Karpas-422 (cell line): ENCODE measurements at places on chromosomes 4 and X.

DNA sequence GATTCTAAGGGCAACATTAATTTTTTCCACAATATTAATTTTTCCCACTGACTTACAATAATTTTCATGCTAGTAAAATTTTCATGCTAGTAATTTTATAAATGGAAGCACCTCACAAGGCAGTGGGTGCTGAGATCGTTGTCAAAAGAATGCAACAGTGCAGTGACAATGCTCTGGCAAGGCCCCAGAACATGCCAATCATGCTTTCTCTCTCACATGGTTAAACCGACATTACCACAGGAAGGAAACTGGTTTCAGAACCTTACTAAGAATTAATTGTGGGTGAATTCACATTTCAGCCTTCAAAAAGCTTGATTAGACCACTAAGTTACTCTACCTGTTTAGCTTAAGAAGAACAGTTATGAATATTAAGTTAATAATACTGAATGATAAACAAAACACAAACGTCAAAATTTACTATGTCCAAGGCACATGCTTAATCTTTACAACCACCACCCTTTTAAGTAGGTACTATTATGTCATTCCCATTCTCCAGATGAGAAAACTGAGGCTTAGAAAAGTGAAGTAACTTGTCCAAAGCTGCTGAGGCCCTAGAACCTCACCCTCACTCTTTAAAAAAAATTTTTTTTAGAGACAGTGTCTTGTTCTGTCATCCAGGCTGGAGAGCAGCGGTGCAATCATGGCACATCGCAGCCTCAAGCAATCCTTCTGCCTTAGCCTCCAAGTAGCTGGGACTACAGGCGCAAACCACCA is 10.0 kb upstream of the OPHN1 start:
- H3K36me3 ChIP-seq: no peaks in the 10 kb centered on the region
- no peak overlapping the region for H3K27ac ChIP-seq
- no peak for DNase-seq
- H3K27me3 ChIP-seq: no peaks in the 10 kb centered on the region
- H3K4me1 ChIP-seq: no peaks in the 10 kb centered on the region

- no peak overlapping the region for H3K27ac ChIP-seq
- DNase-seq: no peak
- no peaks in the 10 kb centered on the region for H3K4me1 ChIP-seq
- H3K27me3 ChIP-seq: no peaks in the 10 kb centered on the region
Observed at GRCh38 chrX:47226531-47227333, 6.1 kb upstream of the USP11 start.

DNA sequence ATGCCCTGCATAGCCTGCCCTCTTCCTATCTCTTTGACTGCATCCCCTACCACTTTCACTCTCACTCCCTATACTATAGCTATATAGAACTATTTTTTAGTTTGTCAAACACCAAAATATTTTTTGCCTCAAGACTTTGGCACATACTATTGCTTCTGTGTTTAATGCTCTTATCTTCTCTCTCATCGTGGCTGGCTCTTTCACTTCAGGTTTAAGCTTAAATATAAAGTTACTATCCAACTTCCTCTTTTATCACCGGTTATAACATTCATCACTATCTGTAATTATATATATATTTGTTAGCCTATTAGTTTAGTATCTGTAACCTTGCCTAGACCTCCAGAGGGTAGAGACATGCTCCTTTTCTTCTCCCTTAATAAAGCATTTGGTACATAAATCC is 11.5 kb upstream of the HMGB2 start:
- no peaks in the 10 kb centered on the region for H3K4me1 ChIP-seq
- no peak overlapping the region for H3K4me3 ChIP-seq
- no peaks in the 10 kb centered on the region for H3K36me3 ChIP-seq
- H3K27me3 ChIP-seq: no peaks in the 10 kb centered on the region

GRCh38 chr4:112119353-112119783 is 25.9 kb upstream of the FAM241A start:
- H3K27me3 ChIP-seq: no peaks in the 10 kb centered on the region
- H3K27ac ChIP-seq: no peak overlapping the region
- no peak overlapping the region for H3K4me3 ChIP-seq
- no peak for DNase-seq

DNA sequence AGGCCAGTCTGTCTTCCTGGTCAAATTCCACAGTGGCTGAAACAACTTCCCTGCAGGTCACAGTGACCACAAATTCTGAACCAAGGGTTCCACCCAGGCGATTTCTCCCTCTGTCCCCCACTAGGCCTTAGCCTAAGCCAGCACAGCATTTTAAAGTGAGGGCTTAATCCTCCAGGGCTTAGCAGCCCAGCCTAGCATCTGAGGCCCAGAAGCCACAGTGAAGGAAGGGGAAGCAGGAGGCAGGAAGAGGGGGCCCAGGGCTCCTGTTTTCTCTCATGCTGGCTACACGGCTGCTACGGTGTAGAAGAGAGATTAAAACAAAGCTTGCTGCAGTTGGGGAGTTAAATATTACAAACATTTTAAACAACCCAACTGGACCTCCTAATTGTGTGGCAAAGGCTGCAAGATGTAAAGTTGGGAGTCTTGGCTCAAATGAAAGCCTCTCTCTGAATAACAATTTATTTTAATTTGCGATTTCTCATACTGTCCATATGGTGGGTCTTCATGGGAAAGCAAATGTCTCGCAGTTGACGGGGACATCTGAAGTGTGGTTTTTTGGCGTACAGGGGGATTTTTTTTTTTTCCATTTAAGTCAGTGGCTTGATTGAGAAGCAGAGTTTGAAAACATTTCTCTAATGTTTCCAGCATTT is 170.8 kb upstream of the RAI2 start:
- H3K36me3 ChIP-seq: no peaks in the 10 kb centered on the region
- H3K27ac ChIP-seq: no peak overlapping the region
- DNase-seq: no peak
- H3K27me3 ChIP-seq: no peaks in the 10 kb centered on the region
- no peak overlapping the region for H3K4me3 ChIP-seq

GRCh38 chrX:374596-374995 is 12.1 kb downstream of the PPP2R3B start:
- no peak overlapping the region for H3K27ac ChIP-seq
- peaks cover 36% of the 10 kb centered on the region for H3K4me1 ChIP-seq
- no peak overlapping the region for H3K4me3 ChIP-seq
- no peaks in the 10 kb centered on the region for H3K36me3 ChIP-seq
- no peak for DNase-seq

- H3K4me1 ChIP-seq: no peaks in the 10 kb centered on the region
- no peaks in the 10 kb centered on the region for H3K27me3 ChIP-seq
- H3K36me3 ChIP-seq: no peaks in the 10 kb centered on the region
- no peak for DNase-seq
- no peak overlapping the region for H3K4me3 ChIP-seq
Observed at GRCh38 chr4:141126769-141127168, 6.5 kb downstream of the RNF150 start.

- H3K4me3 ChIP-seq: no peak overlapping the region
- H3K36me3 ChIP-seq: 0 out of 2 replicates have a peak, but pooled peaks cover 8% of the 10 kb centered on the region
- H3K4me1 ChIP-seq: peaks cover 29% of the 10 kb centered on the region
- H3K27ac ChIP-seq: no peak overlapping the region
- H3K27me3 ChIP-seq: no peaks in the 10 kb centered on the region
Observed at GRCh38 chr4:52655506-52655905, 3.6 kb downstream of the USP46 start.

DNA sequence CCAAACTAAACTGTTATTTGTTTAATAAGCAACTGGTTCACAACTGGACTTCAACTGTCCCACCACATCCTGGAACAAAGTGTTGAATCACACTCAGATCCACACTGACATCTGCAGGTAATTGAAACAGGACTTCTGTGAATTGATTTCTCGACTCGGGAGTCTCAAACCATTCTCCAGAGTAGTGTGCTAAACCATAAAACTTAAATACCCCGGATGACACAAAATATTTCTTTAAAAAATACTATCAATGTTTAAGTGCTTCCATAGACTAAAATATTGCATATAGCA is 95.4 kb upstream of the PLAC1 start:
- no peak overlapping the region for H3K4me3 ChIP-seq
- no peaks in the 10 kb centered on the region for H3K4me1 ChIP-seq
- H3K27ac ChIP-seq: no peak overlapping the region
- no peak for DNase-seq

- H3K4me3 ChIP-seq: no peak overlapping the region
- H3K27ac ChIP-seq: no peak overlapping the region
- H3K27me3 ChIP-seq: no peaks in the 10 kb centered on the region
- no peak for DNase-seq
- no peaks in the 10 kb centered on the region for H3K36me3 ChIP-seq
Observed at GRCh38 chr4:38242822-38243387, 282.7 kb downstream of the PTTG2 start.

GRCh38 chrX:148459343-148459742 is 41.1 kb upstream of the AFF2 start:
- H3K4me1 ChIP-seq: peaks cover 63% of the 10 kb centered on the region
- peak overlapping the region; percentile 37 for H3K4me3 ChIP-seq
- DNase-seq: peak; percentile 92
- no peaks in the 10 kb centered on the region for H3K27me3 ChIP-seq
- H3K27ac ChIP-seq: peak overlapping the region; percentile 95

- H3K4me3 ChIP-seq: no peak overlapping the region
- no peaks in the 10 kb centered on the region for H3K4me1 ChIP-seq
- no peak overlapping the region for H3K27ac ChIP-seq
- DNase-seq: no peak
- no peaks in the 10 kb centered on the region for H3K36me3 ChIP-seq
Observed at GRCh38 chr4:118326585-118326984, 26.2 kb downstream of the PRSS12 start.

DNA sequence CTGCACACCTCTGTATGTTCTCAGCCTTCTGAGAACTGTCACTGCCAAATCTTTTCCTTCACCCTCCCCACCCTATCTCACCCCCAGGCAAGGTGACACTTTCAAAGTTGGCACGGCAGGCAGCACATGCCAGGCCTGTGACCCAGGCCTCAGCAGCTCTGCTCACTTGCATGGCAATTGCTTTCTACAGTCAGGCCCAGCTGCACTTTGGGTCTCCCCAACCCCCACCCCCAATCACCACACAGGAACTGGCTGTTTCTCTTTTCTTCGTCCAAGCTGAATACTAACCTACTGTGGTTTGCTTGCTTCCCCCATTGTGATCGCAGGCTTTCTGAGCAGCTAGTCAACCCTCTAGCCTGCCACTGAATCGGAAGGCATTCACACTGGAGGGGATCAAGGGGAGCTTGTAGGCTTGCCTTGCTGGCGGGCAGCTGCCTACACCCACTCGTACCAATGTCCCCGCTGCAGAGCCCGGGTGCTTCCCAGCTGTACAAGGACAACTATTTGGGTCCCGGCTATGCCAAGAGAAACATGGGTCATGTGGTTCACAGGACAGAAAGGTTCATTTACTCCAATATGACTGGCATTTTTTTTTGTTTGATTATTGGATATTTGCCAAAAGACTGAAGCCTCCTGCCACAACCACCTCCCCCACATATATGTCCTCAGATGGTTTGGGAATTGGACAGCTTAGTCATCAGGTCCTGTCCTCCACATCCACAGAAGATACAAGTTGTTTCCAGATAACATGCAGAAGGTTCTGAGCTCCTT is 28.1 kb downstream of the SLC25A43 start:
- peaks cover 11% of the 10 kb centered on the region for H3K4me1 ChIP-seq
- no peaks in the 10 kb centered on the region for H3K27me3 ChIP-seq
- DNase-seq: no peak
- no peaks in the 10 kb centered on the region for H3K36me3 ChIP-seq
- H3K4me3 ChIP-seq: no peak overlapping the region
- no peak overlapping the region for H3K27ac ChIP-seq

DNA sequence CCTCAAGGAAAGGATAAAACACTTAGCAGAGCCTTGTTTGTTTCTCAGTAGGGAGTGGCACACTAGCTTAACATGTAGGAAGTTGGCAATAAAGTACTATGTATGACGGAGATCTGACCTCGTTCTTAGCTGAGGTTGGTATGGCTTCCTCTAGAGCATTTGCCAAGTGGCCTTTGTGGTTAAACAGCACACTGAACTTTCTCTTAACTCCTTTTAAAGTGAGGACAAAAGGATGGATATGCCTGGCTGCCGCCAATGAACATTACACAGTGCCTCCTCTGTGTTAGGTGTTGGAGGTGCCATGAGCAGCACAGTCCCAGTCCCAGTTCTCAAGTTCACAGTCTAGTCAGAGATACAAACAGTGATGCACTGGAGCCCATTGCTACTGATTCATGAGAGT is 54.4 kb downstream of the VGLL1 start:
- no peak for DNase-seq
- no peaks in the 10 kb centered on the region for H3K36me3 ChIP-seq
- no peak overlapping the region for H3K27ac ChIP-seq
- H3K4me3 ChIP-seq: no peak overlapping the region

DNA sequence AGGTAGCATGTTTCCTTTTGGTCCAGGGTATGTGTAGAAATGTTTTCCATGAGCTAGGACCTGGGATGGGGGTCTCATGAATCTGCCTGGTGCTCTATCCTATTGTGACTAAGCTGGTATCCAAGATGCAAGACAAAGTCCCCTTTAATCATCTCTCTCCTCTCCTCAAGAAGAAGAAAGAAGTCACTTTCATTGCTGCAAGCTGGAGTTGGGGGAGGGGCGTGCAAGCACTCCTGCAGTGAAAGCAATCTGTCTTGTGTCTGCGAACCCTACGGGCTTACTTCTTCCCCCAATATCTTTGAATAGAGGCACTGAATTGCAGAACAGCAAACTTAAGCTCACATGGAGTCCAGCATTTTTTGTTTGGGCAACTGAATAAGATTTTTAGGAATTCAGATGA is 27.2 kb upstream of the GRPR start:
- H3K36me3 ChIP-seq: no peaks in the 10 kb centered on the region
- H3K4me1 ChIP-seq: peaks cover 6% of the 10 kb centered on the region
- DNase-seq: no peak
- no peak overlapping the region for H3K27ac ChIP-seq

- H3K36me3 ChIP-seq: no peaks in the 10 kb centered on the region
- no peaks in the 10 kb centered on the region for H3K27me3 ChIP-seq
- no peak for DNase-seq
- peaks cover 12% of the 10 kb centered on the region for H3K4me1 ChIP-seq
- no peak overlapping the region for H3K27ac ChIP-seq
Observed at GRCh38 chr4:112253382-112254000, 21.9 kb downstream of the AP1AR start.

- no peaks in the 10 kb centered on the region for H3K27me3 ChIP-seq
- H3K4me3 ChIP-seq: no peak overlapping the region
- H3K4me1 ChIP-seq: no peaks in the 10 kb centered on the region
Observed at GRCh38 chr4:166435449-166435848, 562.4 kb downstream of the TLL1 start.

- peaks cover 48% of the 10 kb centered on the region for H3K4me1 ChIP-seq
- DNase-seq: peak; percentile 92
- peak overlapping the region; percentile 45; the same call in 1 of the 2 replicates for H3K4me3 ChIP-seq
Observed at GRCh38 chr4:99808260-99808857, 8.3 kb upstream of the DAPP1 start.

DNA sequence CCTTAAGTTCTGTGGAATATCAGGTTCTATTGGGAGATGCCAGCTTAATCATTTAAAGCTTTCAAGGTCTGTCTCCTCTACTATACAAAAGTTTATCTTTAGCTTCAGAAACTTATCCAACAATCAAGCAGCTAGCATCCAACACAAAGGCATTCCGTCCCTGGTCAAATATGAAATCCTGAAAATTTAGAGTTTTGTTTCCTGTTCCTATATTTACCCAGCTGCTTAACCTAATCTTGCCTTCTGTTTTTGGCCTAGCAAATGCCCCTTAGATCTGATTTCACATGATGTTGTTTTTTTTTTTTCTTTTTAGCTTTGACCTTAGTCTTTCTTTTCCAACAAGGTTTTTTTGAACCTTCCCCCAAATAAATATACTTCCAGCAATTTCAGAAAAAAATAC is 33.8 kb downstream of the FAM13A start:
- H3K36me3 ChIP-seq: no peaks in the 10 kb centered on the region
- H3K27ac ChIP-seq: no peak overlapping the region
- DNase-seq: no peak
- H3K27me3 ChIP-seq: no peaks in the 10 kb centered on the region
- H3K4me1 ChIP-seq: no peaks in the 10 kb centered on the region

- H3K4me3 ChIP-seq: no peak overlapping the region
- H3K27ac ChIP-seq: no peak overlapping the region
- H3K27me3 ChIP-seq: no peaks in the 10 kb centered on the region
Observed at GRCh38 chr4:123813901-123814300, 417.3 kb downstream of the SPRY1 start.
